SJSA1 (cell line): ENCODE measurements at places on chromosomes 4 and X. TPM values are rescaled to one million over a fixed set of nuclear protein-coding genes. Genes with fewer than 3 reads are reported as not detected.

DNA sequence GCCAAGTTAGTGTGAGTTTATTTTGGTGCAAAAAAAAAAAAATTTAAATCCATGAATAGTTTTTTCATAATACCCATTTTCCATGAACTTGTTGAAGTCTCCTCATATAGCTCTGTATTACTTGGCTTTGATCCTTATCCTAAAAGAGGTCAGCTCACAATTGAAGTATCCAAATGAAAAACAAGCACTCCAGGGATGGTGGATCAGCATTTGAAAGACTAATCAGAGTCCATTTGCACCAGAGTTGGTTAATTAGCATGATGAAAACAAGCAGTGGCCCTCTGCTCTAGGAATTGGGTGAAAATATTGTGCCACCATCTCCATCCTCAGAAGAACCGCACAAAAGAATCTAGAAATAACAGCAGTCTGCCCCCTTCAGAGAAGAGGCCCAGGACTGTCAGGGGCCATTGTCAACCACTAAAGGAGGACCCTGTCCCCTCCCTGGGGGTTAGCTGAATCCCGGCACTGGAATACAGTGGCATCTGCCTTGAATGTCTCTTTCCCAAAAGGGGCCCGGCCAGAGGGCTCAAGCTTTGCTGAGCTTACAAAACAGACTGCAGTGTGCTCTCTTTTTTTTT, 24.7 kb downstream of the SH3KBP1 start:
- H3K4me1 ChIP-seq, result peaks cover 19% of the 10 kb centered on the region
- no peak overlapping the region for H3K27ac ChIP-seq
- no peak for DNase-seq
- no peaks in the 10 kb centered on the region for H3K27me3 ChIP-seq

The OPRPN gene
- not detected in 2 replicates for total RNA-seq

- H3K27me3 ChIP-seq, result no peaks in the 10 kb centered on the region
- H3K4me1 ChIP-seq, result no peaks in the 10 kb centered on the region
- H3K4me3 ChIP-seq, result no peak overlapping the region
- no peak for DNase-seq
- H3K27ac ChIP-seq, result no peak overlapping the region
These were observed 113.3 kb downstream of the EFNB1 start for GRCh38 chrX:68942104-68942503.

- peak overlapping the region; percentile 40 for H3K27ac ChIP-seq
- H3K4me3 ChIP-seq, result no peak overlapping the region
- peaks cover 4% of the 10 kb centered on the region; the same call in 1 of the 2 replicates for H3K36me3 ChIP-seq
- DNase-seq, result no peak
- H3K27me3 ChIP-seq, result no peaks in the 10 kb centered on the region
- H3K4me1 ChIP-seq, result peaks cover 22% of the 10 kb centered on the region
These were observed 2.6 kb upstream of the IL13RA1 start for GRCh38 chrX:118724775-118725174.

The PAGE2B gene
- total RNA-seq, result not detected in 2 replicates

- H3K27ac ChIP-seq, result no peak overlapping the region
- no peaks in the 10 kb centered on the region for H3K36me3 ChIP-seq
- no peaks in the 10 kb centered on the region for H3K27me3 ChIP-seq
- peaks cover 11% of the 10 kb centered on the region for H3K4me1 ChIP-seq
- no peak overlapping the region for H3K4me3 ChIP-seq
These were observed 197.8 kb downstream of the RASL11B start for GRCh38 chr4:53059871-53060270.

DNA sequence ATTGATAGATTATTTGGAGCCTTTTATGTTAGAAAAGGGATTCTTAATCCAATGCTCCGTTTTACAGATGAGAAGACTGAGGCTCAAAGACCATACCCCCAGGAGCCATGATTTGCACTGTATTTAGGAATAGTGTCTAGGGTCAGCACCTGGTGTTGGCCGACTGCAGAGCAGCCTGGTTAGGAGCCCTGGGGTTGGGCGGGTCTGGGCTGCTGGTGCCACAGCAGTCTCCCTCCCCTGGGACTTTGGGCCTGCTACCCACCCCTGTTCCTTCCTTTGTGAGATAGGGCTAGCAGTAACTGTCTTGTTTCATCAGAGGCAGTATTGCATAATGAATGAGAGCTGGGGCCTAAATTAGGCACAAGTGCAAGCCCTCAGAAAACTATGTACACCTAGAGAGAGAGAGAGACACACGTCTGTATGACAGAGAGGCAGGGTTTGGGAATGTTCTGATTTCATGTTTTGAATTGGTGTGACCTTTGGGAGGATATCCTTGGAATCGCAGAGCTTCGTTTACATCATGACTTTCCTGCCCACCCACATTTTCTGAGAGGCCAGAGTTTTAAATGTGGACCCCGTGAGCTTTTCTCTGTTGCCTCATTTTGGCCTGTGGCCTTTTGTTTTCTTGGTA, 111.7 kb downstream of the PTTG2 start:
- H3K27ac ChIP-seq, result no peak overlapping the region
- DNase-seq, result no peak
- no peak overlapping the region for H3K4me3 ChIP-seq
- no peaks in the 10 kb centered on the region for H3K27me3 ChIP-seq
- H3K36me3 ChIP-seq, result no peaks in the 10 kb centered on the region
- H3K4me1 ChIP-seq, result peaks cover 12% of the 10 kb centered on the region

The ADH1C gene
- total RNA-seq, result not detected in 2 replicates

The SPANXN4 gene
- total RNA-seq, result not detected in 2 replicates

The MAGEA11 gene
- not detected in 2 replicates for total RNA-seq

The LRIT3 gene
- total RNA-seq, result not detected in 2 replicates

The CT45A10 gene
- not detected in 2 replicates for total RNA-seq

DNA sequence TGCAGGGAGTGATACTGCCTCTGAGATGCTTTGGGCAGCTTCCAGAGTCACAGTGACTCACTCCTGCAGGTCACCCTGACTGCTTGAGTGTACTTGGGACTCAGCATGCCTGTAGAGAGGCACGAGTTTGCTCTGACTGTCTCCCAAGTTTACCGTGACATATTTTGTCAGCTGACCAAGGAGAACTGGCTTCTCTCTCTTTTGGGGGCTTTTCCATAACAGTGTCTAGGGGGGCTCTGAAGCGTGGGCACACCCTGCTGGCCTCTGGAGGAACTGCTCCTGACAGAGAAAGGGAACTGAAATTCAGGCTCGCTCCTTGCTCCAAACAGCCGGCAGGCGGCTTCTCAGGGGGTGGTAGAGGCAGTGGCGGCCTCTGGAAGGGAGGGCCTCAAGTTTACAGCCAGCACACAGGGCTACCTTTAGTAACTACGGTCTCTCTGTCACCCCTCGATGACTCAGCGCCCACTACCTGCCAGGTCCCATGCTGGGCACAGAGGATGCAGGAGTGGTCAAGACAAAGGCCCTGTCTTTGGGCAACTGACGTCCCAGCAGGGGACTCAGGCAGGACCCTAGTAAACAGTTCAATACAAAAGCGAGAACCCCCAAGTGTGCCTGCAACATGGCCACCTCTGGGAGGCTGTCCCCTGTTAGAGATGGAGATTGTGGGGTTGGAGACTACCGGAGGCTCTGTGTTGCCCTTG, 17.8 kb downstream of the ZNF185 start:
- H3K4me1 ChIP-seq, result no peaks in the 10 kb centered on the region
- H3K36me3 ChIP-seq, result no peaks in the 10 kb centered on the region
- DNase-seq, result peak; percentile 7

- no peaks in the 10 kb centered on the region for H3K27me3 ChIP-seq
- peaks cover 57% of the 10 kb centered on the region for H3K4me1 ChIP-seq
- DNase-seq, result peak; percentile 42
- peak overlapping the region; percentile 97 for H3K27ac ChIP-seq
These were observed 4.3 kb upstream of the DDX60L start for GRCh38 chr4:168484626-168485025.

The FAM9B gene
- total RNA-seq, result not detected in 2 replicates

The CLDN2 gene
- total RNA-seq, result 0.11 TPM in 1 of 2 replicates, not detected in the other

The DGKK gene
- not detected in 2 replicates for total RNA-seq

GRCh38 chrX:108130889-108131288, 39.3 kb downstream of the ATG4A start:
- H3K36me3 ChIP-seq, result peaks cover 7% of the 10 kb centered on the region
- no peaks in the 10 kb centered on the region for H3K27me3 ChIP-seq
- peak overlapping the region; percentile 79 for H3K27ac ChIP-seq
- no peak for DNase-seq
- peaks cover 17% of the 10 kb centered on the region for H3K4me1 ChIP-seq

DNA sequence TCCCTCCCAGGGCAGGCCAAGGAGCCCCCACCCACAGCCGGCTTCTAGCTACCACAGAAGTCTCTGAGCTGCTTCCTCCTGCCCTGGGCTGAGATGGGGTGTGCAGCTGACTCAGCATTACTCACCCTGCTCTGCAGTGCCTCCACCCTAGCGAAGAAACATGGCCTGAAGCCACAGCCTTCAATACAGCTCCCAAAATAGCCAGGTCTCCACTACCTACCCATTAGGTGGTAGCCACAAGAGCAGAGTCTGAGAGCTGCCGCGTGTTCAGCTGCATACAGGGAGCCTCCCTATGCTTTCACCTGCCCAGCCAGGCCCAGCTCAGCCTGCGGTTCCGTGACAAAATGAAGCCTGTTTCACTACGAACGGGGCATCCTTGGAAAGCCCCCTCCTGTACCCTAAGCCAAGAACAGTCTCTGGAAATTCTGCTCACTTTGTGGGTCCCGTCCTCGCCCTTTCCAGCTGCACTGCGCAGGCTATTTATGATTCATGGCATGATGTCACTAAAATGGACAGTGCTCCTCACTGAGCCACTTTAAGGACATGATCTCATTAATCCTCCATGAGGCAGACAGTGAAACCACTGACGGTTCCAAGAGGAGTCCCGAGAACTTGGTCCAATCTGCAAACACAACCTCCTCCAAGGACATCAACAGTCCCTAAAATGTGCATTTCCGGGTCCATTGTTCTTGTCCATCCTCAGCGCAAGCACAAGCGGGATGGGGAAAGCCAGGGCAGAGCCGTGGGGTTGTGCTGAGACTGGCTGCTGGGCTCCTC, 20.2 kb downstream of the WDR1 start:
- peak; percentile 39 for DNase-seq
- H3K4me3 ChIP-seq, result no peak overlapping the region
- peak overlapping the region; percentile 33; the same call in 1 of the 2 replicates for H3K27ac ChIP-seq
- peaks cover 89% of the 10 kb centered on the region for H3K36me3 ChIP-seq
- H3K4me1 ChIP-seq, result peaks cover 32% of the 10 kb centered on the region
- H3K27me3 ChIP-seq, result no peaks in the 10 kb centered on the region

The SRP72 gene
- total RNA-seq, result 90.3 and 111 TPM in 2 replicates

The SH3D19 gene
- total RNA-seq, result 5.1 and 6.9 TPM in 2 replicates

DNA sequence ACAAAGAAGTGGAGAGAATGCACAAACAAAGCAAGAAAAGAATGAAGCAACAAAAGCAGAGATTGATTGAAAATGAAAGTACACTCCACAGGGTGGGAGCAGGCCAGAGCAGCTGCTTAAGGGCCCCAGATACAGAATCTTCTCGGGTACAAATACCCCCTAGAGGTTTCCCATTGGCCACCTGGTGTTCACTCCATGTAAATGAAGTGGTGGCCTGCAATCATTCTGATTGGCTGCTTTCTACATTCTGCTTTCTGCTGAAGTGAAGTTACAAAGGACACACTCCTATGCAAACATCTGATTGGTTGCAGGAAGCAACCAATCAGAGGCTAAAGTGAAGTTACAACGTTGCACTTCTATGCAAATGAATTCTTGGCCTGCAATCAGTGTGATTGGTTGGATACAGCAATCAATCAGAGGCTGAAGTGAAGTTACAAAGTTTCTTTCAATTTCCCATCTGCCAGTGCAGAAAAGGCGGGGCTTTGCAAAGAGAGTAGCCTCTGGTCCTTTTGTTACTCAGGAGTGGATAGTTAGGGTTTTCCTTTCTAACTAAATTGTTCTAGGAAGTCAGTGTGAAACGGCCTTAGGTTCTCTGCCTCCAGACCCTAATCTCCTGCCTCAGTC, 19.0 kb upstream of the GPC4 start:
- H3K36me3 ChIP-seq, result no peaks in the 10 kb centered on the region
- H3K4me1 ChIP-seq, result no peaks in the 10 kb centered on the region

DNA sequence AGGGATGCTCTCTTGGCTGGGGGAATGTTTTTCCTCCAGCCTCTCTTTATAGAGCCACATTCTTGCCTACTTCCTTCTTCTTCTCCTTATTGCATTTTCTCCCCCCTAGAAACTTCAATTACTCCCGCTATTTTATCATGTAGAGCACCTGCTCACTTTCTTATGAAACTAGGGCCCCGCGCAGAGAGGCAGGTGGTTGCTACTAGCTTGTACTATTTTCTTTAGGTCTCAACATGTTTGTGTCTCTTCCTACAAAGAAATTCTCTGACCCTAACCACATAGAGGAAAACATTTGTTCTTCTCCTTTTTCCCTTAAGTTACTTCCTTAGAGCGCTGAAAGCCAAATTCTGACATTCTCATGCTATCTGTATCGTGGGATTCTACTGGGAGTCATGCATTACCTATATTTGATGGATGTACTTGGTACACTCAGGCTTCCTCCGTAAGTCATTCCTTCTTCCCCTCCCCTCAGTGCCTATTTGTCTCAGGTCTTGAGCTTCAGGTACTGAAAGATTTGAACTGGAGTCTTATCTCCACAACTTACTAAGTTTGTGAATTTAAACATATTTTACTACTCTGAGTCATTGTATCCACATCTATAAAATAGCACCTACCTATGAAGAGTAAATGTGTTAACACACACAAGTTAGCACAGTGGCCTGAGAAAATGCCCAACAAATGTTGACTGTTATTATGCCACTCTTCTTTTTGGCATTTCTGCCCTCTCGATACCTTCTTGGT, 159.1 kb upstream of the LEF1 start:
- DNase-seq, result no peak
- no peaks in the 10 kb centered on the region for H3K36me3 ChIP-seq
- H3K27ac ChIP-seq, result no peak overlapping the region
- H3K4me3 ChIP-seq, result no peak overlapping the region
- H3K27me3 ChIP-seq, result no peaks in the 10 kb centered on the region

GRCh38 chr4:186514271-186514950, 41.0 kb downstream of the MTNR1A start:
- peaks cover 10% of the 10 kb centered on the region for H3K4me1 ChIP-seq
- no peak overlapping the region for H3K27ac ChIP-seq
- H3K4me3 ChIP-seq, result no peak overlapping the region
- DNase-seq, result peak; percentile 64
- no peaks in the 10 kb centered on the region for H3K36me3 ChIP-seq

DNA sequence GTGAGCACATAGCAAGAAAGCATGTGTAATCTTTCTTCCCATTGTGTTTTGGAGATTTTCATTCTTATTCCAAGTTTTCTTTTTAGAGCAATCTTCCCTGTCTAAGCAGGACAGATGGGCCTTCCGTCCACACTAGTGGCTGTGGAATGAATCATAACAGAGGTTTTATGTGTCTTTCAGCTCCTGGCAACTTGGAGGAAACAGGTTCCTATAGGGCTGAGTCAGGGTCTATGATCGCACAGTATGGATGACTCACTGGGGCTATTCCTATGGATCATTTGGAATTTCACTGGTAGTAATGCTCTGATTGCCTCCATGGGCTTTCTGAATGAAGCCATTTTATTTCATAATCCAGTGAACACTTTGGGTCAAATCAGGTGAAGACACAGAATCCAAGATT, 51.8 kb upstream of the CBLL2 start:
- no peak overlapping the region for H3K4me3 ChIP-seq
- H3K36me3 ChIP-seq, result no peaks in the 10 kb centered on the region
- no peak overlapping the region for H3K27ac ChIP-seq
- no peak for DNase-seq
- no peaks in the 10 kb centered on the region for H3K4me1 ChIP-seq

The CSAG1 gene
- not detected in 2 replicates for total RNA-seq

The SYNPO2 gene
- total RNA-seq, result 2.8 and 4.7 TPM in 2 replicates

The PSMD10 gene
- 110 and 143 TPM in 2 replicates for total RNA-seq
